CD14-positive monocyte (primary cell): ENCODE measurements at places on chromosomes 13 and 19.

- DNase-seq, result no peak
Measured at GRCh38 chr19:28351761-28352160, 861.2 kb downstream of the UQCRFS1 start.

DNA sequence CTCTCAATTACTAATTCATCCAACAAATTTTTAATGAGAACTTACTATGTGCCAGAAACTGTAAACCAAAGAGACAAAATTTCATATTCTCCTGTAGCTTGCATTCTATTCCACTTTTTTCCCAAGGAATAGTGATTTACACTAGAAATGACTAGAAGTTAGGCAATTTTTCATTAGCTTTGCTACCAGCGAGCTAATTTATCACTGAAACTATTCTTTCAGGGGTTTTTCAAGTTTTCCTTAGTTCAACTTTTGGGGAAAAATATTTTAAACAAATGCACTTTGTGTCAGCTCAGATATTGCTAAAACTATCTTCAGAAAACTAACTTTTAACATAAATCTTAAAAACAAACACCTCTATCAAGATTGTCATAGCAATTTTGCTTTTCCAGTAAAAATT is 5.4 kb downstream of the TNFRSF19 start:
- DNase-seq, result no peak

DNA sequence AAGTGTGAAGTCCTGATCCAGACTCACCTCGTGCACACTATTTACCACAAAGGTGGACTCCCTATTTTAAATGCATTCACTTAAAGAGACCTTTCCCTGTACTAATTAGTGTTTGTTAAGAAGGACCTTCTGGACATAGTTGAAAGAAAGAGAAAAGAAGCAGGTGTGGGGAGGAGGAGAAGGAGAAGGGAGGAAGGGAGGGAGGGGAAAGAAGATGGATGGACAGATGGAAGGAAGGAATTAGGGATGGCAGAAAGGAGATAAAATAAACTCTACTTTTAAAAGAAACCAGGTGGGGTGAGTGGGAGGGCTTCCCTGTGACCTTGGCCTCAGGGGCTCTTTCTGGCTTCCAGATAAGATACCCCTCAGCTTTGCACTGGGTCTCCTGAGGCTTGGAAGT is 21.4 kb downstream of the ZNF175 start:
- DNase-seq, result no peak

DNA sequence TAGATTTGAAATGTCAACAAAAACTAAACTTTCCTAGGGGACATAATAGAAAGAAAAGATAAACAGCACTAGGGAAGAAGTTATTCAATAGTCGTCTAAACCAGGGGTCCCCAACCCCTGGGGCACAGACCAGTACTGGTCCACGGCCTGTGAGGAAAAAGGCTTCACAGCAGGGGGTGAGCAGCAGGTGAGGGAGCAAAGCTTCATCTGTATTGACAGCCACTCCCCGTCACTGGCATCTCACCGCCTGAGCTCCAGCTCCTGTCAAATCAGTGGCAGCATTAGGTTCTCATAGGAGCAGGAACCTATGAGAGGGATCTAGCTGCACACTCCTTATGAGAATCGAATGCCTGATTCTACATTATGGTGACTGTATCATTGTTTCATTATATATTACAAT is 382.7 kb downstream of the MYO16 start:
- no peak for DNase-seq

GRCh38 chr13:77508959-77509620 is 26.4 kb upstream of the SCEL start:
- no peak for DNase-seq

DNA sequence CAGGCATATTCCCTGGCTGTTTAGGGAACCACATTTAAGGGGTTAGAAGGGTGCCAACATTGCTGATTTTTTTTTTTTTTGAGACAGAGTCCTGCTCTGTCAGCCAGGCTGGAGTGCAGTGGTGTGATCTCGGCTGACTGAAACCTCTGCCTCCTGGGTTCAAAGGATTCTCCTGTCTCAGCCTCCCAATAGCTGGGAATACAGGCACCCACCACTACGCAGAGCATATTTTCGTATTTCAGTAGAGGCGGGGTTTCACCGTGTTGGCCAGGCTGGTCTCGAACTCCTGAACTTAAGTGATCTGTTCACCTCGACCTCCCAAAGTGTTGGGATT is 7.8 kb upstream of the CRX start:
- no peak for DNase-seq

GRCh38 chr13:100432611-100433010 is 156.0 kb downstream of the GGACT start:
- no peak for DNase-seq

GRCh38 chr13:40637643-40638042 is 28.8 kb downstream of the FOXO1 start:
- DNase-seq, result no peak

DNA sequence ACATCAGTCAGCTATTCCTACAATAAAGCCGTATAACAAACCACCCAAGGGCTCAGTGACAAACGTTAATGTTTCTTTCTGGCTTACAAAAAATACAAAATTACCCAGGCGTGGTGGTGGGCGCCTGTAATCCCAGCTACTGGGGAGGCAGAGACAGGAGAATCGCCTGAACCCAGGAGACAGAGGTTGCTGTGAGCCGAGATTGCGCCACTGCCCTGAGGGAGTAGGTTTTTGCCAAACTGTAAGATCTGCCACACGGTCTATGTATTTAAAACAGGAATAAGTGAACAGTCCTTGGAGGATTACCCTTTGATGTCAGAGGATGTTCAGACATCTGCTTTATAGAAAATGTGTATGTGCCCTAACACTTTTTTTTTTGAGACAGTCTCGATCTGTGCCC is 105.8 kb downstream of the DPF1 start:
- no peak for DNase-seq

DNA sequence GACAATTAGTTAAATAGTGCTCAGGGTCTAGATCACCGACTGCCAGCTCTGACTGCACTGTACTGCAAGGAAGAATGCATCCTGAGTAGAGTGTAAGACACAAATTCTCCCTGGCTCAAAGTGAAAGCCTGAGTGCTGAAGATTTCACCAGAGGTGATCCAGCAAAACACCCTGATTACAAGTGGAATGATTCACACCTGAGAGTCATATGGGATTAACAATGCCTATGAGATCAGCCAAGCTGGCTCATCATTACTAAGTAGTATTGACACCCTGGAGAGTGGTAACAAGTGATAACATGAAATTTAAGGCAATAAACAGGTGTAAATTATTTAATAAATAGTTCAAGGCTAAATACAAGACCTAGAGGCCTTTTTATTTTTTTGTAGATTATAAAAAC is 403.8 kb upstream of the PRR20A start:
- DNase-seq, result no peak

DNA sequence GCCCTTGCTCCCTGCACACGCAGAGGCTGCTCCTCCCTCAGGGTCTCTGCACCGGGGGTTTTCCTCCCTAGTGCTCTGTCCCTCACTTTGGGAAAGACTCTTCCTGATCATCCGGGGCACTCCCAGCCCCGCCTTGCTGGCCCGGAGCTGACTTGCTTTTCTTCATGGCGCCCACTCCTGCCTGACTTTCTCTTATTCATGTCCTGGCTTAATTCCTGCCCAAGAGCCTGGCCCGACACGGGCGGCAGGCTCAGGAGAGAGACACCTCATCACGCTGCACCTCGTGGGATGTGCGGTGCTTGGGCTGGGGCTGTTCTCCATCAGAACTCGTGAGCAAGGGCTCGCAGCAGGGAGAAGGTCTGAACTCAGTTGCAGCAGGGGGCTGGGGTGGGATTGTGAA is 11.8 kb upstream of the PLA2G4C start:
- no peak for DNase-seq

GRCh38 chr19:10863107-10863717 is 8.1 kb upstream of the CARM1 start:
- DNase-seq, result peak; percentile 65

DNA sequence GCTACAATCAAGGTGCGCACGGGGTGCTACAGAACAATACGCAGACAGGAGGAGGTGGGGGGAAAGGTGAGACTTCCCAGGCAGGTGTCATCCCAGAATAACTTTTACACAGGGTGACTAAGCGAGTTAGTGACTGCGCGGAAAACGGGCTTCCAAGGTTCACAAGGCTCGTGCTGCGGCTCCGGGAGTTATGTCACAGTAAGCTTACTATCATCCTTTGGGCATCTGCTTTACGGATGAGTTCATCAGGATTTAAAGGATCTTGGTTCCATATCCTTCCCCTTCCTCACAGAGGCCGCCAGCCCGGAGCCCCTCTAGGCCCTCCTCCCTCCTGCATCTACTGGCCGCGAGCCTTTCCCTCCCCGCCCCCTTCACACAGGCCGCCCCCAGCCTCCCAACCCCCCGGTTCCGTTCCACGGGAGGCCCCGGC is 474 bp upstream of the IFT88 start:
- peak; percentile 44 for DNase-seq

GRCh38 chr13:51006067-51006845 is 96.7 kb downstream of the RNASEH2B start:
- no peak for DNase-seq

DNA sequence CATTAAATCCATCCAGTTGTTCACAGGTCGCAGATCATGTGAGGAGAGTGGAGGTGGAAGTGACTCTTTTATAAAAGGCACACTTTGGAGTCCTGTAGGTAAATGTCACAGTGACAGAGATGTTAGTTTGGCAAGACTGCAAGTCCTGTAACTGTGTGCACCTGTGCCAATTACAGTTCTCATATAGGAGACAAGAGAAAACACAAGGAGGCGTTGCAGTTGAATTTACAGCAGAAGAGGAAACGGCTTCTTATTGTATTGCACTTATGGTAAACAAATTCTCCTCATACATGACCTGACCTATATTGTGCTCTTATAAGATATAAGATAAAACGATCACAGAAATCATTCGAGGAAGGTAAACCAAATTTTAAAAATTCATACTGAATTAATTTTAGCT is 732.8 kb upstream of the SLC10A2 start:
- no peak for DNase-seq
